ENCODE measurements at places on chromosomes 1 and 21.

- DNase-seq: no peak
Measured at GRCh38 chr1:46547481-46548383, 3.7 kb downstream of the KNCN start.

DNA sequence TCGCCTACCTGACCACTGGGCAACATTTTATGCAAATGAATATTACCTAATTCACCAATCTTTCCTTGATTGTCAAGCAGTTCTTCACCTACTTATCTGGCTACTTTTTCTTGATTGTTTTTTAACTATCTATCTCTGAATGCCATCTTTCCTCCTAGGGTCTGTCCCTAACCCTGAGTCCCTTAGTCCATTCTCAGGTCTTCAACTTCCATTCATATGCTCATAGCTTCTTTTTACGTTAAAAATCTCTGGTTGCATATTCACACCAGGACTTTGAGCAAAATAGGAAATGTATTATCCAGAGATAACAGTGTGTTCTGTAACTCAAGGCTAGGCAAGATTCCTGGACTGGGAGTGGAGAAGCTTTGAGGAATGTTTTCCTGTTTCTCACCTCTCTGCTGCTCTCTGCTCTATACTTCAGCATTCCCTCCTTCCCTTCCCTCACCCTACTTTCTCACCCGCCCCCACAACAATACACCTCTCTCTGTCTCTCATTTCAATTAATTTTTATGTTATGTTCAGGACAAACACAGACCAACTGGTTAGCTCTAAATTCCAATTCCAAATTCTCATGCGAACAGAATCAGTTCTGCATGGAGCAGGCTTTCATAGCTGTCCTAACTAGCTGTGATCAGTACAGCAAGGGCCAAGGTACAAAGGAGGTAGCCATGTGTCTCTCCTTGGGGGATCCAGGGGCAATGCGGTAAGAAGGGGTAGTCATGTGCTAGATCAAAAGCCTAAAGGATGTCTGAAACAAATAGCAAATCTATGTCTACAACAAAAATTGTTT lies 278.4 kb downstream of the USH2A start:
- DNase-seq: no peak

DNA sequence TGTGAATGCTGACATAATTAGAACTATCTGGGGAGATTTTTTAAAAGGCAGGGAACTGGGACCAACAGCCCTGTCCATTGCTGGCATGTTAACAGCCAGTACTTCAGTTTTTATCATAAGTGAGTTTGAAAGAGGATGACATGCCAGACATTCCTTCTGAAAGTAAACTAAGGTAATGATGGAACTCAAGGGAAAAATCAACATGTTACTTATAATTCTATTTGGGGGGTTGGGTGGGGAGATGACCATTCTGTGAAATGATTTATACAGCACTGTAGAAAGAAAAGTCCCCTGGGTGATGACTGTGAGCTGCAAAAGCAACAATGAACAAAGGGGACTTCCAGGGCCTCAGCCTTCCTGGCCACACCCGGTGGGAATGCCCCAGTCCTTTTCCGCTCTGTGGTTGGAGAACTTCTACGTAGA lies 5.4 kb upstream of the LAMC2 start:
- no peak for DNase-seq

DNA sequence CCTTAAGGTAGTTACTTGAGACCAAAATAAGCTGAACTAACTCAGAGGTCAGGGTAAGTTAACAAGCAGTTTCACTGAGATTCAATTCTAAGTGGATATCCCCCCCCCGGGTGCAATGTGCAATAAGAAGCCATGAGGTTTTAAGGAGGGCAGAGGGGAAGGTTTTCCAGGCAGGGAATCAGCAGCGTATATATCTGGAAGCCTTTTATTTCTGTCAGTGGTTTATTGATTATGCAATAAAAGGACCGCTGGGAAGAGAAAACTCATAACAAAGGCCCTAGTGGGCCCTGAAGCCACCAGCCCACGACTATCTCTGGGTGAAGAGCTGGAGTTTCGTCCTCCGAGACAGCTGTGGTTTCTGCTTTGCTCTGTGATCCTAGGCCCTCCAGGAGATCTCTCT lies 53.1 kb upstream of the CTPS1 start:
- no peak for DNase-seq

GRCh38 chr1:91795591-91796389 lies 90.2 kb downstream of the TGFBR3 start:
- DNase-seq: no peak

- no peak for DNase-seq
Measured at GRCh38 chr1:185446131-185446530, 129.1 kb upstream of the IVNS1ABP start.

DNA sequence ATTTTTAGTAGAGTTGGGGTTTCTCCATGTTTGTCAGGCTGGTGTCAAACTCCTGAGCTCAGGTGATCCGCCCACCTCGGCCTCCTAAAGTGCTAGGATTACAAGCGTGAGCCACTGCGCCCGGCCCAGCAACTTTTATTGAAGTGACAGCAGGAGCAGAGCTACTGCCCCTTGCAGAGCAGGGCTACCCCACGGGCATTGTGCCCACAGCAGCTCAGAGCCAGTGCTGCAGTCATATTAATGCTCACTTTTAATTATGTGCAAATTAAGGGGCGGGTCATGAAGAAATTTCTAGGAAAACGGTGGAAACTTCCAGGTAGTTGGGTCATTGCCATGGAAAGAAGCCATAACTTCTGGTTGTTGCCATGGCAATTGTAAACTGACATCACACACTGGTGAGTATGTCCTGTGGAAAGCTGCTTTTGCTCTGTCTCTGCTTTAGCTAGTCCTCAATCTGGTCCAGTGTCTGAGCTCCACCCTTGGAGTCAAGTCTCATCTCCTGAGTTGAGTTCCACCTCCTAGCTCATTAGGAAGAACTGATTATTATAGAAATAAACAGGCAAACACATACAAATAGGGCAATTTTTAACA lies 127.3 kb upstream of the ADGRL4 start:
- DNase-seq: no peak

DNA sequence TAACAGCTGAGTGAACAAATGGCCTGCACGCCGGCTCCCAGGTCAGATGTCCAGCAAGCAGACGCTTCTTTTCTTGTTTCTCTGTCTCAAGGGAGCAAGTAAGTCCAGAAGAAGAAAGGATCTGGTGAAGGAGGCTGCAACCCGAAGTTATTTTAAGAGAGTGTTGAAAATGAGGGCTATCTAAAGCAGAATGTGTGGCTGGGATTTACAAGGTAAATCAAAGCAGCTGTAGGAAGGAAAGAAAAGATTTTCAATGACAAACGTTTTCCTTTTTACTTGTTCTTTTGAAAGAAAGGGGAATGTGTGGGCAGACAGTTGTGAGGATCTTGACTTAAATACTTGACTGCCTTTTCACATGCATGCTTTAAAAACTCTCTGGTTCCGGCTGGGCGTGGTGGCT lies 311.5 kb downstream of the KIF26B start:
- no peak for DNase-seq

DNA sequence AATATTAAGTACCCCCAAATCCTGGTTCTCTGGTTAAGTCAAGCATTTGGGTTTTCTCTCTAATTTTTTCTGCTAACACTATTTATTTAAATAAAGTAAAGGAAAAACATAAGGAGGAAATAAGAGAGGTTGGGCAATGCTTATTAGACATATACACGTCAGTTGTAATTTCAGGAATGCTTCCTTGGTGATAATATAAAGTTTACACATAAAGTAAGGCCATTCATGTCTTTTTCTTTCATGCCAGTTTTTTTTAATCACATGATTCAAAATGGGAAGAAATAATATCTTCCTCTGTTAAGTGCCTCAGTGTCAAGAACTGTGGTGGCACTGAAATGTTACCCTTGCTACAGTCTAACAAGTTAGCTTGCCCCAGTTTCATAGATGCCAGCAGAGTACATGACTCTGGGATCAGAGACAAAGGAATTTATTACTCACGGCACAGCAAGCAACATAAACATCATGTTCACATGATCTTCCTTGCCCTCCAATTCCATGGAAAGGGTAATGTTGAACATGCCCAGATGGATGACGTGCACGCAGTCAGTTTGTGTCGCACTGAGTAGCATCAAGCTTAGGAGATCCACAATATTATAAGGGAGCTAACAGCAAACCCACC lies 184.9 kb downstream of the PLA2G4A start:
- DNase-seq: no peak

DNA sequence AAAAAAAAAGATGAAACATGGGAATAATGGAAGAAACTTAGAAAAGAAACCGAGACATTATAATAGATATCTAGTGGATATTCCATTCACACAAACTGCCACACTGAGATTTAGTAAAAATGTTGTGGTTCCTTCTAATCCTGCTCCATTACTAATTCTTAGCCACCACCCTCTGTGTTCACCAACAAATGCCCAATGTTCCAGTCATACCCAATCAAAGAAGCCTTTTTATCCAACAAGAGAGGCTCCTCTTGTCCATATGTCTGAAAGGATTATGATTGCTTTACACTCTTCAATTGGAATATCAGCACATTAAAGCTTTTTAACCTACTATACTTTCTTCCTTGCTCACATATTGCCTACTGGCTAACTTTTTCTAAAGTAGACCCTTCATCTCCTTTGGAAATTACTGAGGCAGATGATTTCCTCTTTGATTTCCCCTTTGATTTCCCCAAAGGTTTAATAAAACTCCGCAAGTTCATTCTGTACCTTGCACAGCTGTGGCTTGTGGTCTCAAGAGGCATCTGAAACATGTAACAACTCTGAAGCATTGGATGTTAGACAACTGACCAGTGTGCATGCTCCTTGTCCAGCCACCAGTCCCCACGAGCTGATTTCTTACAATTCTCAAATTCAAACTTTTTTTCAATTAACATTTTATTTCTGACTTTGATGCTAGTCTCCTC lies 305.6 kb upstream of the LYPLAL1 start:
- DNase-seq: no peak

DNA sequence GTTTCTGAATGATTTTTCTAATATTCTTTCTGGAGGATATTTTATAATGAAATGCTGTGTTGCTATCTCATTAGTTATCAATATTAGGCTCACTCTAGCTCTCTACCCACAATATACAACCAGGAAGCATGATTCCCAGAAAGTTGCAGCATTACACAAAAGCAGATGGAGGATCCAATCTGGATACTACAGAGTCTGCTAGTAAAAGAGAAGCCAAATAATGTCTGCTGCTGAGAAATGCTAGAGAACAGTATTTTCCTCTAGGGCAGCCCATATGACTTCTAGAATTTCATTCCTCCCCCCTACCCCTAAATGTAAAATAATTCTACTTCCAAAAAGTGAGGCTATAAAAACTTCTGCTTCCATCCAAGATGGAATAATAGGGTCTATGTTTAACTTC lies 239.8 kb downstream of the ZNF648 start:
- DNase-seq: no peak

- no peak for DNase-seq
Measured at GRCh38 chr1:243667591-243667990, 182.5 kb downstream of the AKT3 start.

DNA sequence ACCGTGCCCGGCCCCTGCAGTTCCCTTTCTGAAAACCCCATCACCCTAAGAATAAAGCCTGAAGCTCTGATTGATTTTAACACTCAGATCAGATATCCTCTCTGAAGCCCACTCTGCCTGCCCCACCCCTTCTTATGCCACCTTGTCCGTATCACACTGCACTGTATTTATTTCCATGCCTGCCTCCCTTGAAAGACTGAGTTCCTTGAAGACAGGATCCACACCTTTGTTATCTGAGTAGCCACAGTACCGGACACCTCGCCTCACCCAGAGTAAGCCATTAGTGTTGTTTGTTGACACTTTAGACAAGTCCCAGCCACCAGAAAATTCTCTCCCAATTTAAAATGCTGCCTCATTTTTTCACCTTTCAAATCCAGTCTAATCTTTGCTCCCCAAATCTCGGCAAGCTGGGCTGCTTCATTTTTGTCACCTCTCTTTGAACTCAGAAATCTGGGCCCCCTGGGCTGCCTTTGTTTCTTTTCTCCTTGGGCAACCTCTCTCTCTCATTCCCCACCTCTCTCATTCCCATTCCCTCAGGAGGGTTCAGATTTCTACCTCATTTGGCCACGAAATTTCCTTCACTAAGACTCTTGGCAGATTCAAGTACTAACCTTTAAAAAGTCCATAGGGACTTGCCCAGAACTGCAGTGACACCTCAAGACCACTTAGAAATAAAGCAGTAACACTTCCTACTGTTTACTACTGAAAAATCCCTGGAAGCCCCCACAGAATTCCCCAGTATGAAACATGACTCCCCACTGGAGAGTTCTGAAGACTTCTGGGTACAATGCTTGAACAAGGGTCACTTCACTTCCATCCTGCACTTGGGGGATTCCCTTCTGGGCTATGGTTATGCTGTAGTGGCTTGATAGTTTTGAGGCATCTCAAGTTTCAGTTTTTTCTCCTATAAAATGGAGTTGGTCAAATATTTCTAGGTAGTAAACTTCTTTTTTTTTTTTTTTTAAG lies 8.7 kb upstream of the PPP1R15B start:
- no peak for DNase-seq
